ENCODE measurements at places on chromosomes 12 and 14.

DNA sequence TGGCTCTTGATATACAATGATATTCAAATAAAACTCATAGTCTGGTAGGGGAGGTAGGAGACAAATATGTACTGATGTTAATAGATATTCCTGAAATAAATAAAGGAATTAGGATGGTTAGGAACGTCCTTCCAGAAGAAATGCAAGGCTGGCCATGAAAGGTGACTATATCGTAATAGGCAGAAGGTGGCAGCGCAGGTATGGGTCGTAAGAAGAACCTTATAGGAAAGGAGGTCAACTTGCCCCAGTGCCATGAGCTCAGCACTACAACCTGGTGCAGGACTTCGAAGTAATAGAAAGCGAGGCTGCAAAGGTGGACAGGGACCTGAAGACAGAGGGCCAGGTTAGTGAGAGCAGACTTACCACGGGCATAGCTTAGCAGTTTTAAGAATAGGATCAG, 55.3 kb upstream of the FGD4 start:
- H3K27me3 ChIP-seq = no peaks in the 10 kb centered on the region
- no peak overlapping the region for H3K4me3 ChIP-seq
- no peak for DNase-seq
- peaks cover 5% of the 10 kb centered on the region for H3K36me3 ChIP-seq
- no peak overlapping the region for H3K27ac ChIP-seq

DNA sequence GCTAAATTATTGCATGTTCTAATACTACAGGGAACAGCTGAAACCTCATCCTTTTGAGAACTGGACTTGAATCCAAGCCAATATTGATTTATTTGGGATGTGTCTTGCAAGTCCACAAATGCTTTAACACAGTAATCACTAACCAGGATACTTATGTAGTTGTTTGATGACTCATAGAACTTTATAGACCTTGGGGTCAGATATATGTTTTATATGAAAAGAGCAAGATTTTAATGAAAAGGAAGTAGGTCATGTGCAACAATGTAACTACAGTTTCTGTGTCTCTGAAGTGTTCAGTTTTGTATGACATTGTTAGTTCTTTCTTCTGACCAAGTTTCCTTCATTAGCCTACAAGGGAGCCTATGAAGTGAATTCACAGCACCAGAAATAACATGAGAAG, 352.0 kb downstream of the ZFP36L1 start:
- H3K4me1 ChIP-seq = no peaks in the 10 kb centered on the region
- no peak overlapping the region for H3K4me3 ChIP-seq
- H3K27me3 ChIP-seq = no peaks in the 10 kb centered on the region
- no peak for DNase-seq
- no peak overlapping the region for H3K27ac ChIP-seq

DNA sequence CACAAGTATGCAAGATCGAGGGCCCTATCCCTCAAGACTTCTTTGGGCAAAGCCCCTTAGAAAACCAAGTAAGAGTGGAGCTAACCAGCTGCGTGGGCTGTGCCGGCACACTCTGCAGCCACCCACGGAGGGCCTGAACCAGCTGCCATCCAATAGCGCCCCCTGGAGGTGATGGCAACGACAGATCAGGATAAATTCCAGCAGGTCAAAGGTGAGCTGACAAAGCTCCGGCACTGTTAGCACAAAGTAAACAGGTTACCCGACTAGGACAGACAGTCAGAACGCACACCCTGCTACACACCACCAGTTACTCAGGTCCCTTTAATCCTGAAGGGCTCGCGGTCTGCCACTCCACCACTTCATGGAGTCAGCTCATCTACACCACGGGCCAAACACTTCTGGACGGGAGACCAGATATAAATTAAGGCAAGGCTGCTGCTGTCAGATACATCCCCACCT, 4.9 kb downstream of the ZBTB39 start:
- peak; percentile 47 for DNase-seq
- H3K4me1 ChIP-seq = peaks cover 58% of the 10 kb centered on the region
- H3K27ac ChIP-seq = no peak overlapping the region
- H3K27me3 ChIP-seq = no peaks in the 10 kb centered on the region
- H3K4me3 ChIP-seq = no peak overlapping the region

DNA sequence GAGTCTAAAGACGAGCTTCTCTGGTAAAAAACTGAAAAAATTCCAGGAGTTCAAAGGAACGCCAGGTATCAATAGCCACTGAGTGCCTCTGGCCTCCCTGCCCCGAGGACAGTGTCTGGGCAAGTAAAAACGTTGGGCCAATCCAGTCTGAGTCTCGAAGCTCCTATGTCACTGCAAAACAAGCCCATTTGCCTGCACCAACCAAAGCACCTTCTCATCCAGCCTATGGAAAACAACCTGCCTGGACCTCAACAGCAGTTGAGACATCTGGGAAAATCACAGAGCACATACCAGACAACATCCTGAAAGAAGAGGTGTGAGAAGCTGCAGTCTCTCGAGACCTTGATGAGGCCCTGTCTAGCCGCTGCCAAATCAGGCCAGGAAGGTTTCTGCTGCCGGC, 56.6 kb downstream of the RNF34 start:
- H3K4me1 ChIP-seq = peaks cover 55% of the 10 kb centered on the region
- peaks cover 22% of the 10 kb centered on the region for H3K36me3 ChIP-seq
- no peak for DNase-seq
- H3K27ac ChIP-seq = no peak overlapping the region

- H3K27ac ChIP-seq = no peak overlapping the region
- no peaks in the 10 kb centered on the region for H3K4me1 ChIP-seq
- H3K27me3 ChIP-seq = peaks cover 11% of the 10 kb centered on the region
Measured at GRCh38 chr14:102965282-102965681, 42.8 kb downstream of the AMN start.

- peaks cover 32% of the 10 kb centered on the region for H3K4me1 ChIP-seq
- H3K27ac ChIP-seq = peak overlapping the region; percentile 40
- no peaks in the 10 kb centered on the region for H3K36me3 ChIP-seq
- H3K4me3 ChIP-seq = peak overlapping the region; percentile 4
Measured at GRCh38 chr12:52351196-52352059, 15.9 kb downstream of the KRT85 start.

GRCh38 chr12:111758120-111758561, 8.6 kb upstream of the ALDH2 start:
- DNase-seq = no peak
- H3K4me3 ChIP-seq = no peak overlapping the region
- peaks cover 8% of the 10 kb centered on the region for H3K36me3 ChIP-seq

GRCh38 chr12:122886851-122887818, 8.8 kb downstream of the VPS37B start:
- H3K36me3 ChIP-seq = peaks cover 9% of the 10 kb centered on the region
- H3K27me3 ChIP-seq = no peaks in the 10 kb centered on the region
- peak overlapping the region; percentile 69 for H3K4me3 ChIP-seq
- H3K27ac ChIP-seq = peak overlapping the region; percentile 72

DNA sequence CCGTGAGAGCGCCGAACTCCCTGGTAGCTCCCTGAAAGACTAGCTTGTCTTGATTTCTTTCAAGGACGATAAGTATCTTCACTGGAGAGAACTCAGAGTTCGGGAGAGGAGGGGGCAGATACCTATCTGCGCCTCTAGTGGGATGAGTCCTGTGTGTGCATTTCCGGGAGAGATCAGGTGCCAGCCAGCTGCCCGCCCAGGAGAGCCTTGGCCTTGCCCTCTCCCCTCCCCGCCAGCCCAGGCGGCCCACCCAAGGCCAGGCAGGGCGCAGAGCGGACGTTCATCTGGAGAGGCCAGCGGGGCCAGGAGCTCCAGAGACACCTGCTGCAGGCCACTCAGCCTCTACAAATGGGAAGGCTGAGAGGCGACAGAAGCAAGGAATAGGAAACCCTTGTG, 1.0 kb downstream of the CD9 start:
- no peak overlapping the region for H3K27ac ChIP-seq
- peaks cover 2% of the 10 kb centered on the region for H3K36me3 ChIP-seq
- DNase-seq = no peak
- peaks cover 8% of the 10 kb centered on the region for H3K4me1 ChIP-seq
- peaks cover 61% of the 10 kb centered on the region for H3K27me3 ChIP-seq

All from central memory CD8-positive, alpha-beta T cell (primary cell).